ENCODE measurements at places on chromosomes 7 and 10. TPM values are rescaled to one million over a fixed set of nuclear protein-coding genes. Genes with fewer than 3 reads are reported as not detected.

DNA sequence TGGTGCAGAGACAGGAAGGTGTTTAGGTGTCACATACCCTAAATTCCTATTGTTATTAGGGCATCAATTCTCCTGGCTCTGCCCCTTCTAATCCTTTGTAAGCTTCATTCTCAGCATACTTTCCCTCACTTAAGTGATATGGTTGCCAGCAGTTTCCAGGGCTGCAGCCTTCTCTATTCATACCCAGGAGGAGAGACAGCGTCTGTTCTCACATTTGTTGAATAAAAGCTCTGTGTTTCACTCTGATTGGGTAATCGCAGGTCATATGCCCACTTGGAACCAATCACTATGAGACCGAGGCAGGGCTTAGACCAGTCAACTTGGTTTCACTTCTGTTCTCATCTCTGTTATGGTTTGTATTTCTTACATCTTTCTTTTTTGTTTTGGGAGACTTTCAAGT lies 109.6 kb upstream of the MTPN start:
- no peak for DNase-seq

Gene BEND7
- total RNA-seq = 53.3 TPM

GRCh38 chr7:57308631-57309408 lies 141.2 kb upstream of the ZNF716 start:
- DNase-seq = no peak

DNA sequence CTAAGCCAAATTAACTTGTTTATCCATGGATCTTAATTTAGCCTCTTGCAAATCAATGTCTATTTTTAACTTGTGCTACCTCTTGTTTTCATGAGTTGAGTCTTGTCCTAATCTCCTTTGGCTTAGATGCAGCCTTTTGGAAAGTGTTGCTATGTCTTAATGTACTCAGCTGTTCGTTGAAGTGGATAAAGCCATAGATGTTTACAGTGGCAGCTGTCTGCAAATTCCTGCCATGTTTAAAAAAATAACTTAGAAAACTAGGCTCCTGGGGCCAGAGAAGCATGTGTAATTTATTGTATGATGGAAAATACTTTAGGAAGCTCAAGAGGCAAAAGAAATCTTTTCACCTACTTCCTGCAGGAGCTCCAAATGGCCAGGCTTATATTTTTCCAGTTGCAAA lies 253.1 kb upstream of the RHOBTB1 start:
- DNase-seq = no peak

- DNase-seq = no peak
Observed at GRCh38 chr7:41536122-41536872, 166.6 kb downstream of the INHBA start.

Gene CLCN1
- total RNA-seq = not detected

Gene NPTX2
- total RNA-seq = 0.44 TPM

Gene THSD7A
- total RNA-seq = 28.7 TPM

DNA sequence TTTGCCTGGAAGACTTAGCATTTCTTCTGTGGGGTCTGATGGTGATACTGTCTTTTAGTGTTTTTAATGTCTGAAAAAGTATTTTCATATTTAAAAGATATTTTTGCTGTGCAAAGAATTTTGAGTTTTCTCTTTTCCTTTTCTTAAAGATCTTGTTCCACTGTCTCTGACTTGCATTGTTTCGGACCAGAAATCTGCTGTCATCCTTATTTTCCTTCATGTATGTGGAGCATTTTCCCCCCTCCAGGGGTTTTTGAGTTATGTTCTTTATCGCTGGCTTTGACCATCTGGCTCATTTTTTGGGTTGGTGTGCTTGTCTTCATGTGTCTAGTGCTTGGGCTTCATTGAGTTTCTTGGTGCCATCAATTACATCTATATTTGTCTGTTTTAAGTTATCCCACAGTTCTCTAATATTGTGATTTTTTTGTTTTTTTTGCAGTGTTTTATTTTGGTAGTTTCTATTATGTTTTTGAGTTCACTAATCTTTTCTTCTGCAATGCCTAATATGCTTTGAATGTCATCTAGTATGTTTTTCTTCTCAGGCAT lies 119.9 kb downstream of the MGMT start:
- no peak for DNase-seq

Gene STAMBPL1
- total RNA-seq = 3.3 TPM

Gene SNX13
- total RNA-seq = 34.3 TPM

DNA sequence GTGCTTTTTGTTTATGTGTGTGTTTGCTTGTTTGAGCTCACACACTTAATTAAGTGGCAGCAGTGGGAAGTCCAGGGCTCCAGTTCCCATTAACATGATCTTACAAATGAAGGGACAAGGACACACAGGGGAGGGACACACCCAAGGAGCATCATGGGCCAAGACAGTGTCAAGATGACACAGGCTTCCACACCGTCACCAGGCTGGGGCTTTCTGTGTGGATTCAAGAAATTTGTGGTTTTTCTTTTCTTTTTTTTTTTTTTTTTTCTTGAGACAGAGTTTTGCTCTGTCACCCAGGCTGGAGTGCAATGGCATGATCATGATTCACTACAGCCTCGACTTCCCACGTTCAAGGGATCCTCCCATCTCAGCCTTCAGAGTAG lies 173.6 kb downstream of the KIAA1217 start:
- DNase-seq = no peak

Gene GRID1
- total RNA-seq = 0.26 TPM

DNA sequence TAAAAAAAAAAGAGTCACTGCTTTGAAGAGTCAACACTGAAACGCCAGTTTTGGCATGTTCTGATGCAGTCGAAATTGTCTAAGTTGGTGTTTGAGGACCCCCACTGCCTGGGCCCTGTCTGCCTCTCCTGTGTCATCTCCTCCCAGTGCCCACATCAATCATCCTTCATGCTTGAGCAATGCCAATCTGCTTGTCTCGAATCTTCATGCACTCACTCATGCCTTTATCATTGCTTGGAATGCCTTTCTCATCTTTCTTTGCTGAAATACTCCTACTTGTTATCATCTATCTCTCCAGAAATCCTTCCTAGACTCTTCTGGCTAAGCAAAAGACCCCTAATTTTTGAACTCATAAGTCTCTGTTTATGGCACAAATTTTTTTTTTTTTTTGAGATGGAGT lies 42.1 kb upstream of the PLPP4 start:
- DNase-seq = no peak

DNA sequence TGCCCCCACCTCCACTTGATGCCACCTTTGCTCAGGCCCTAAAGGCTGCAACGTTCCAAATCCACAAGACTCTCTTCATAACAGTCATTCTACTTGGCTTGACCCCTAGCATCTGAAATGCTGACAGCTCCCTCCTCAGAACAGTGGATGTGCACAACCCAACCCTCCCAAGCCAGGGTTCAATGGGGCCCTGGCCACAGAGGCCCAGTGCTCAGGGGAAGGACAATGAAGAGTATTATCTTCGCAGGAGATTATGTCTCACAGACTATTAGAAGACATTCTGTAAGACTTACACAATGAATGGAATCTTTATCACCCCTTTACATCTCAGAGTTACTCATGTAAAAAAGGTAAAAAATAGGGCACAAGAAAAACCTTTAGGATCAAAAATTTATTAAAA lies 20.4 kb downstream of the ERCC6 start:
- DNase-seq = no peak

GRCh38 chr10:43233601-43234430 lies 33.0 kb downstream of the RASGEF1A start:
- no peak for DNase-seq

Gene TPK1
- 0.77 TPM for total RNA-seq

DNA sequence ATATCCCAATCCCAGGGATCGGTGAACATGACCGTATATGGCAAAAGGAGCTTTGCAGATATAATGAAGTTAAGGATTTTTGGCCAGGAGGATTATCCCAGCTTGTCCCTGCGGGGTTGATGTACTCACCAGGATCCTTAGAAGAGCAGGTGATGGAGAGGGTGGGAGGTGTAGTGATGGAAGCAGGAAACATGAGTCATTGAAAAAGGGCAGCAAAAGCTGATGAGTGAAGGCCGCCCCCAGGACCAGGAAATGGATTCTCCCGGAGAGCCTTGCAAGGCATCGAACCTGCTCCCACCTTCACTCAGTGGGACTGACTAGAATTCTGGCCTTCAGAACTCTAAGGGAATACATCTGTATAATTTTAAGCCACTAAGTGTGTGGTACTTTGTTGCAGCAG lies 5.2 kb upstream of the NUPR2 start:
- DNase-seq = no peak

DNA sequence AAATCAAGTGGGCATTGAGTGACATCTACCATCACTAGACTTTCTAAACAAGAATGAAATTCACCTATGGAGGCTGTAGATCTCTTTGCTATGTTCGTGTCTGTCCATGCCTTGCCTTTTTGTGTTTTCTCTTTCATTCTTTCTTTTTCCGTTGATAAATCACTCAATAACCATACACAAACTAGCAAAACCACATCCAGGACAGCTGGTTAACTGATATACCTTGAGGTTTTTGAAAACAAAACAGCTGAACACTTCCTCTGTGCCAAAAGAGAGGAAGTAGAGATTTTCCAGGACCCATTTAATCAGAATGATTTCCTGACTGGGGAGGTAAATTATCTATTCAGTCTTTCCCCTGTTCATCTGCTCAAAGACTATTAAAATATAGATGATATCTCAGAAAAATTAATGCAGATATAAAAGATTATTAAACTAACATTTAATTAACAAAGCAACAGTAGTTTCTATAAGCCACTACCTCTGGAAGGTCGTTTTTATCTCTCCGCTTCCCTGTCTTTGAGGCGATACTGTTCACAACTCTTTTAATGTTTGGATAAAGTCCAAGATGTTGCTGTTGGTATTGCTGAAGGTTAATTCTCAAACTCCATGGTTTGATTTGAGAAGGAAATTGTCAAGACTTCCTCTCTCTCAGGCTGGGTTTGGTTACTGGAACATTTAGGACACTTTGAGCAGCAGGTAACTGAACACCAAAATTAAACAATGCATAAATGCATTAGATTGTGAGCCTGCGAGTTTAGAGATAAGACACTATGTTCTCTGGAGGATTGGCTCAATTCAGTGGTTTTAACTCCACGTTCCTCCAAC lies 24.4 kb upstream of the C10orf67 start:
- DNase-seq = no peak

- no peak for DNase-seq
Observed at GRCh38 chr10:7354330-7355047, 56.3 kb downstream of the SFMBT2 start.

GRCh38 chr10:112956631-112957350 lies 6.7 kb downstream of the TCF7L2 start:
- no peak for DNase-seq

DNA sequence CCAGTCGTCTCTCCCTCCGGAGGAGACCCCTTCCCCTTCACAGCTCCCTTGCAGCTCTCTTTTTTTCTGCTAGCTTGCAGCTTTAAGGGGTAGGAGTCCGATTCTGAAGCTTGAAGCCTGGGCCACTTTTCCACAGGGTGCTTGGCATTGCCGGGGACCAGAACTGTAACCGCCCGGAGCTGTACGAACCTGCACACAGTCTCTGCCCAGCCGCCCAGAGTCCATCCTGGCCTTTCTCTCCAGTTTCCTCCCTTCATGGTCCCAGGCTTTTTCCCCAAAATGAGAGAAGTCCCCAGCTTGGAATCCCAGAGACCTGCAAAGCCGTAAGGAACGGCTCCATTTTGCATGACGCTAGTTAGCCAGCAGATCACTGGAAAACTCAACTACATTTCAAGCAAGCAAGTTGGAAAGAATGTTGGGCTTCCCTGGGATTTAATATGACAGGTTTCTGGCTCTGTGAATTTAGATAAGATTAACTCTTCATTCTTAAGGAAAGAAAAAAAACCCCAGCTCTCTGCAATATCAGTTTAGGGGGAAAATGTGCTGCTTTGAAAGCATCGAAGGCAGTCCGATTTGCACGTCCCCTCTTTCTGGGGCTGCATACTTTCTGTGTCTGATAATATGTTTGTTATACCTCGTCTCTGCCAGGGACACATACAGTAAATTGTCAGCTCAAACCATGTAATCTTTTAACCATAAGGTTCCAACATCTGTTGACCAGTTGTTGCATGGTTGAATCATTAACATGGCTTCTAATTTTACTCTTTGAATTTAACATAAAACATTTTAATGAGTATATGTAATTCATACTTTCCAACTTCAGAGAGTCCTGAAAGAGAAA lies 190.0 kb upstream of the LYZL2 start:
- no peak for DNase-seq

- DNase-seq = no peak
Observed at GRCh38 chr10:34731885-34732701, 83.0 kb downstream of the PARD3 start.

GRCh38 chr7:75718390-75719031 lies 20.2 kb downstream of the HIP1 start:
- DNase-seq = no peak

Gene GSTO1
- 121 TPM for total RNA-seq

GRCh38 chr7:96982586-96982985 lies 22.8 kb upstream of the DLX6 start:
- no peak for DNase-seq

Gene GAD2
- 0.90 TPM for total RNA-seq

DNA sequence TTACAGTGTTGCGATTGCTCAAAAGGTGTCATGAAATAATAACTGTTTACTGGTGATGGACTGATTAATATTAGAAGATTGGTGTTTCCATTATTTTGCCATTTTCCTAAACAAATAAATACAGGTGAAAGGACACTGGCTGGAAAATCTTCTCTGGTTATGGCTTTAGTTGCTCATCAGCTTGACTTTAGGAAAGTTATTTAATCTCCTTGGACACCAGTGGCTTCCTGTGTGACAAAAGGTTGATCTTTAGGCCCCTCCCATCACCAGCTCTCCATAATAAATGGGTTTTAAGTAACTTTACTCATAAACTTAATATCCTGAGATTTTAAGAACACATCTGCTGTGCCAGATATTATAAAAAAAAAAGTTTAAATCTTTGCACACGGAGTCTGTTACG lies 737 bp downstream of the CABCOCO1 start:
- DNase-seq = no peak

Gene GBX1
- total RNA-seq = 13.8 TPM

- DNase-seq = no peak
Observed at GRCh38 chr7:104686286-104686685, 327.7 kb upstream of the KMT2E start.

Gene CPA4
- total RNA-seq = not detected

Gene ZPBP
- total RNA-seq = not detected

- DNase-seq = no peak
Observed at GRCh38 chr7:151851145-151851751, 25.7 kb downstream of the PRKAG2 start.

- DNase-seq = no peak
Observed at GRCh38 chr10:76784076-76784475, 853.5 kb downstream of the KCNMA1 start.

Gene IFIT1
- 2.0 TPM for total RNA-seq

Gene LEP
- total RNA-seq = not detected

Gene INA
- total RNA-seq = 0.23 TPM

DNA sequence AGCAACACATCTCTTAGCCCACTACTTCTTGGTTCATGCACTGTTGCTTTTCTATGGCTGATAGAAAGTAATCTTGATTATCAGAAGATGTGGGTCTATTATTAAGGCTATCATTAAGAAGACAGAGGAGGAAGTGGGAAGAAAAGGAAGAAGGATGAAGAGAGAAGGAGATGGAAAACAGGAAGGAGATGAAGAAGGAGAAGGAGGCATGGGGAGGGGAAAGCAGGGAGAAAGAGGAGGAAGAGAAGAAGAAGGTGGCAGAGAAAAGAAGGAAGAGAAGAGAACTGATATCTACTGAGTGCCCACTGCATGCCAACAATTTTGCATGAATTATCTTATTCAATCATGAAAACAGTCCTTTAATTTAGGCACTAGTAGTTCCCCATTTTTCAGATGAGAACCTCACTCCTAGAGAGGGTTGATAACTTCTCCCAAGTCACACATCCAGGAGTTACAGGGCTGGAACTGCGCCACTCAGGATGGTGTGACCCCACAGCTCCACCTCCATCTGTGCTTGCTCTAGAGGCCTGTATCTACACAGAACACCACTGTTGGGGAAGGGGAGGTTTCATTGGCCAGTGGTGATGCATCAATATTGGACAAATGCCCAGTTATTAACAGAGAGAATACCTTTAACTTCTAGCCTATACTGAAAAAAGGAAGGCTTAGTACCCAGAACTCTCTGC lies 147.4 kb downstream of the CXCL12 start:
- no peak for DNase-seq
